ENCODE measurements at places on chromosomes 7 and 10.

- no peak for DNase-seq
Observed at GRCh38 chr10:84329196-84329611, 815 bp downstream of the CCSER2 start.

DNA sequence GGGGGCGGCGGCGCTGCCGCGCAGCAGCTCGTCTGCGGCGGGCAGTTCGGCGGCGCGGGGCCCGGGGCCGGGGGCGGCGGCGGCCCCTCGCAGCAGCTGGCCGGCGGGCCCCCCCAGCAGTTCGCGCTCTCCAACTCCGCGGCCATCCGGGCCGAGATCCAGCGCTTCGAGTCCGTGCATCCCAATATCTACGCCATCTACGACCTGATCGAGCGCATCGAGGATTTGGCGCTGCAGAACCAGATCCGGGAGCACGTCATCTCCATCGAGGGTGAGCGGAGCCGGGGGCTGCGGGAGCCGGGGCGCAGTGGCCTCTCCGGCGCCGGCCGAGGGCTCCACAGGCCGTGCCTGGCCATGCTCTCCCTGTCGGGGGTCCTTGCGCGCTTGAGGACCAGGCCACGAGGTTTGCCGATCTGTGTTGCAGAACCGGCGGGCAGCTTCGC, 548 bp downstream of the AGAP3 start:
- DNase-seq: no peak

- no peak for DNase-seq
Observed at GRCh38 chr10:34889004-34889869, 74.1 kb upstream of the PARD3 start.

DNA sequence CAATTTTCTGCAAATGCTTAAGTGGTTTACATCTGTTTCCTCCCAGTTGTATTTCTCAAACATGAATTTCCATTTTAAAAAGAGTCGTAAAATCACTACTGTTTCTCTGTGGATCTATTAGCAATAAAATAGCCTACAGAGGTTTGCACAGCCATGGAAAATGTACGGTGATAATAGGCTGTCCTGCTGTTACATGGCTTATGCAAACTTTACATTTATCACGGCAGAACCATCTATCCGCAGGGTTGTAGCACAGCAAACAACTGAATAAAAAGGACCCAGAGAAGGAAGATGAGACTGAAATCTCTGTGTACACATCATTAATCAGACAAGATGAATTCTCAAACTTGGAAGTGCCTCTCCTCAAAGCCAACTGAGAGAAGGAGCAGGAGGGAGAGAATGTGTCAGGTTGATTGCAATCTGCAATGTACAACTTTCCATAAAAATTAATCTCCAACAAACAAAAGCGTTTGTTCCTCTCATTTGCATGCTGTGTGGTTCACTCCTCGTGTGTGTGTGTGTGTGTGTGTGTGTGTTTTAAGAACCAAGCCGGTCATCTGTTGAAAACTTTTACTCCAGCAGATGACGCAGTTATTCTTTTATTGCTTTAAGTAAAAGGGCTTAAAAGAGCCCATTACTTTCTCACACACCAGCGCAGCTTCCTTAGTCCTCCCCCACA, 279.3 kb downstream of the SKAP2 start:
- no peak for DNase-seq

- DNase-seq: no peak
Observed at GRCh38 chr10:89413398-89413912, 913 bp upstream of the IFIT5 start.

DNA sequence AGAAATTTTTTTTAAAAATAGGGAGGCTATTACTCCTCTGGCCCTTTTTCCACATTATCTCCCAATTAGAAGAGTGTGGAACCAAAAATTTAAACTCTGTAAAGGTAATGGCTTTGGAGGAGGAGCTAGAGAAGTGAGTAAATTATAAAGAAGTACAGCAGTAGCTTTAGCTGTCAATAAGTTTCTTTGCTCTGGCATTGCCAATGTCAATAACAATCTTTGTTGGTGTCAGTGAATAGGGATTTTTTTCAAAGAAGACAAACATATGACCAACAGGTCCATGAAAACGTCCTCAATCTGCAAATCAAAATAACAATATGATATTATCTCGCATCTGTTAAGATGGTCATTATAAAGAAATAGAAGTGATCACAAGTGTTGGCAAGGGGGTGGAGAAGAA, 227.1 kb upstream of the MBL2 start:
- no peak for DNase-seq

- no peak for DNase-seq
Observed at GRCh38 chr10:69818676-69819239, 17.1 kb downstream of the COL13A1 start.

- no peak for DNase-seq
Observed at GRCh38 chr10:55550236-55550635, 749.2 kb upstream of the PCDH15 start.

- DNase-seq: no peak
Observed at GRCh38 chr7:22549667-22550513, 49.9 kb upstream of the STEAP1B start.

- DNase-seq: no peak
Observed at GRCh38 chr10:45589868-45590267, 82.7 kb downstream of the ZFAND4 start.

DNA sequence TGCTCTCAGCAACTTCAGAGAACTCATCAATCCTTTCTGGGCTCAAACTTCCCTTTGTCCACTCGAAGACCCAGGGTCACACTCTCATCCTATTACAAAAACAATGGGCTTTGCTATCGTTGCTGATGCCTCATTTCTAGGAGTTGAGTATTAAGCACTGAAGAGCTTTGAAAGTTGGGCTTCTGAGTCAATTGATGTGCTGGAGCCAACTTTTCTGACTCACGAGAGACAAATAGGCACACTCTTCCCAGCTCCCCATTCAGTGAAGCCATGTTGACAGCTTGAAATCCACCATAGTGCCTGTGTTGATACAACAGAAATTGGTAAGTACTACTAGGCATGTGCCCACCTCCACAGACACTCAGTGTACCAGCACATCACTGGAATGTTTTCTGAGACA, 97.5 kb upstream of the PRSS58 start:
- no peak for DNase-seq

GRCh38 chr7:82286096-82286797, 157.3 kb downstream of the CACNA2D1 start:
- DNase-seq: no peak

DNA sequence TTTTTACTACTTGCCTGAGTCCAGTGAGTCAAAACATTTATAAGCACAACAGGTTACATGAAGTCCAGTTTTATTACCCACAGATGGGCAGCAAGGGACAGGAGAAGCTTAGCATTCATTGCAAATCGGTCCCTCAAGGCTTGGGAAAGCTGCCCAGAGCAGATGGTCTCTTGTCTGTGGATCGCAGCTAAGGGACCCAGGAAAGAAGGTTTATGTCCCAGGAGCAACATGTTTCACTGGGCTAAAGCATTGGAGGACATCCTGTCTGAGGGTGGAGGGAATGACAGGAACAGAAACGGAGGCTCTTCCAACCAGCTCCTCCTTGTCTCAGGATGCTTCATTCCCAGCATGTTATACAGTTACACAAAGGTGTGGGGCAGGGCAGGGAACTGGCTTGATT, 39.3 kb downstream of the TRIM24 start:
- DNase-seq: no peak

DNA sequence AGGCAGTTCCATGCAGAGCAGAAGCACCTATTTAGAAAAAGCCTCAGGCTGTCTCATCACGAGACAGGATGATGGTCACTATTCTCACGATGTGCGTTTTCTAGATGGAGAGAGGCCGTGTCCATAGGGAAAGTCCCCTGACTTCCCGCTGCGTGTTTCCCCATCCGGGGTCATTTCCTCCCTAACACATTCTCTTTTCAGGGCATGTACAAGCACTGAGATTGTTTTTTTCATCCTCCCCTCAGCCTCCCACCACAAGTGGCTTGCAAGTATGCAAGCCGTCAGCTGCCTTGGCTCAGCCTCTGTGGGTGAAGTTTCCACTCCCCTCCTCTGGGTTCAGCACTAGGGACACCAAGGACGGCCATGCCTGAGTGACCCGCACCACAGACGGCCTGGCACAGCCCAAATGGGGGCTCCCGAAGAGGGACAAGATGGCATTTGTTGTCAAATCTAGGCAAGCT, 2.7 kb upstream of the CALML5 start:
- no peak for DNase-seq

DNA sequence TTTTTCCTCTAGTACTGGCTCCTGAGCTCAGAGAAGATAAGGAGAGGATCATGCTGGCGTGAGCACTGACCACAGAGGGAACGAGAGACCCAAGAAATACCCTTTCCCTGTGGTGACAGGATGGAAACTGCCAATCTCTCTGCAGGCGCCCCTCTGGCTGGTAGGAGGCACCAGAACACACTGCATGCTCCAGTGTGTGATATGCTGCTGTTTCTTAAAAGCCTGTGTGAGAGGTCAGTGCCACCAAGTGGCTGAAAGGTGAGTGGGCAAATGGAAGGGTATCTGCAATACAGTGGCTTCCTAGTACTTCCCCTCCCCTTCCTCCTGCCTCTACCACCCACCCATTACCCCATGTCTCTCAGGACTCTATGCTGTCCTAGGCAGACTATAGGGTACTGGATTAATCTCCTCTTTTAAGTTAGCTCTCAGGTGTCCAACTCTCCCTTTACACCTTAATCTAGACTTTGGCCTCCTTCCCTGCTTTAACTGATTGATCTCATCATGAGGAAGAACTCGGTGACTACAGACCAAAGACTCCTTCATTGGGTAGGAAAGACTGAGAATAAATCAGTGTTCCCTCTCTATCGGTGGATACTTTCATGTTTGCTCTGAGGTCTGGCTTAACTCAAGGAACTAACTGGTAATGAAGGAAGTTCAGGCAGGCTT, 283.6 kb downstream of the ADRA2A start:
- DNase-seq: no peak

GRCh38 chr10:96656839-96657238, 63.5 kb downstream of the PIK3AP1 start:
- no peak for DNase-seq

DNA sequence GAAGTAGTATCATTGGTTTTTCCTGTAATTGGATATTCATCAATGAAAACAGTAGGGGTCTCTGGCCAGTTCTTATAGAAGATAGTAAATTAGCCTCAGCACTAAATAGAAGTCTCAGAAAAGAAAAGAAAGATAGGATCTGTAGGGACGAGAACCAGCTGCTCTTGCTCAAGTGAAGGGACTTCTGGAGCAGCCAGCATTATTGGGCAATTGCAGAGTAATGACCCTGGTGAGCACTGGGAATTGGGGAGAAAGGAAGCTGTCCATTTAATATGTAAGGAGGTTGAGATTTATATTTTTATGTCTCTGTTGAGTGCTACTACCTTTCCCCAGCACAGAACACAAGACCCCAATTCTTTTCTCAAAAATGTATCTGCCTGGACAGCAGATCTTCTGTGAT, 61.2 kb upstream of the WNT16 start:
- no peak for DNase-seq

GRCh38 chr10:101354328-101355071, 535 bp downstream of the BTRC start:
- peak; percentile 5 for DNase-seq

DNA sequence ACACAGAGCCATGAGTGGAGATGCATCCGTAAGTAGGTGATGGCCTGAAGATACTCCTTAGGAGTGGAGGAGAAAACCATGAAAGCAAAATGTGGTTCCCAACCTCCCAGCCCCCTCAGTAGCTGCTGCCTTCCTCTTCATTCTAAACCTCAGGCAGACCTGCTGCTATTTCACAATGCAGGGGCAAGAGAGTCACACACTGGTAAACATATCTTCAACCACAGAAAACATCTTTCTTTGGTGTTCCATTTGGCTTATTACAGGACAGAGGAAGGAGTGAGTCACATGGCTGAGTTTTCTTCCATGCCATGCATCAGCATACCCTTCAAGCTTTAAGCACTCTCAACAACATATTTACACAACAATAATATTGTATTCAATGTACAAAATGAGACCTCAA, 342.1 kb downstream of the BMPER start:
- DNase-seq: no peak

DNA sequence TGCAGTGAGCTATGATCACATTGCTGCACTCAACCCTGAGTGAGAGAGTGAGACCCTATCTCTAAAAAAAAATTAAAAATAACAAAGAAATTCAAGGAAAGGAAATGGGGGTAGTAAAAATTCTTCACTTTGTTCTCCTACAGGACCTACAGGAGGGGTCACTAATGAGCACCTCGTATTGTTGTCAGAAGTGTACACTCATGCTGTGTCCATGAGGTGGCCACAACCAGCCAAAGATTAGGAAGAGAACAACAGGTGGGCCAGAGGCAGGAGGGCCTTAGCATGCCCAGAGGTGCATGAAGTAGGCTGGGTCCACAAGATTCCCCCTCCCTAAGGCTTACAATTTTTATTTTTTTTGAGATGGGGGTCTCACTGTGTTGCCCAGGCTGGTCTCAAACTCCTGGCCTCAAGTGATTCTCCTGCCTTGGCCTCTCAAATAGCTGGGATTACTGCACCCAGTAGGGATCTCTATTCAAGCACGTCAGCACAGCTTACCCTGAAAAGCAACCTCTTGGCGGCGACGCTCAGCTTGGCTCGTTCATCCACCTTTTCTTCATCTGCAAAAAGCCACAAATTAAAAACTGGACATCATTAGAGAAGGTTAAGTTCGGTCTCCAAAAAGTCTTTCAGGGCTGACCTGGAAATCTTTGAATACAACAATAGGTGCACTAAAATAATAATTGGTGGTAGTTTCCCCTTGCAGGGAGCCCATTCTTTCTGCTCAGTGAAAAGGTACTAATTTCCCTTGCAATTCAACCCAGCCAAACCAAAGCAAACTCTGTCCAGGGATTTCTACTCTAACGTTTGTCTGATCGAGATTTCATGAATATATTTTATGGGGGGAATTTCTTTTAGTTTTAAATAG, 104.4 kb downstream of the SVIL start:
- no peak for DNase-seq

- no peak for DNase-seq
Observed at GRCh38 chr10:34061841-34062240, 727.4 kb upstream of the NRP1 start.

DNA sequence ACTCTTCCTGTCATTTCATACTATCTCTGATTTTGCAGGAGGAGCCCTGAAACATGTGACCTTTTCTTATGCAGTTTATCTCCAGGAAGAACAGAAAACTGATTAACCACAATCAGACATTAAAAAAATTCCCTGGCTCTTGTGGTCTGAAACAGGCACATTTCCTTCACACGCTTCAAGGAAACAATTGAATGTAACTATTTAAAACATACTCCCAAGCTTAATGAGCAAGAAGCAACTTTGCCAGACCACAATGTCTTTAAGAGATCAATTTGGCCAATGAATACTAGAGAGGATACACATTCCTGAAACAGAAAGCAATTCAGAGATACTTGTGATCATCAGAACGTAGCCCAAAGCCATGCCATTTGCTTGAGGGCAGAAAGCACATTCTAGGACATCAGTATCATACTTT, 65.8 kb downstream of the PIP4K2A start:
- DNase-seq: no peak

- DNase-seq: no peak
Observed at GRCh38 chr10:42953684-42954674, 122.9 kb upstream of the RET start.

GRCh38 chr10:110893559-110894179, 21.9 kb downstream of the PDCD4 start:
- DNase-seq: no peak

- DNase-seq: no peak
Observed at GRCh38 chr10:112189465-112189864, 5.9 kb upstream of the GPAM start.

All from activated CD8-positive, alpha-beta memory T cell treated with anti-CD3 and anti-CD28 coated beads for 4 hours (primary cell).